Activated naive CD4-positive, alpha-beta T cell (primary cell): ENCODE measurements at places on chromosomes 16 and 17.

- no peak for DNase-seq
Observed at GRCh38 chr17:68133346-68134045, 98.0 kb downstream of the KPNA2 start.

DNA sequence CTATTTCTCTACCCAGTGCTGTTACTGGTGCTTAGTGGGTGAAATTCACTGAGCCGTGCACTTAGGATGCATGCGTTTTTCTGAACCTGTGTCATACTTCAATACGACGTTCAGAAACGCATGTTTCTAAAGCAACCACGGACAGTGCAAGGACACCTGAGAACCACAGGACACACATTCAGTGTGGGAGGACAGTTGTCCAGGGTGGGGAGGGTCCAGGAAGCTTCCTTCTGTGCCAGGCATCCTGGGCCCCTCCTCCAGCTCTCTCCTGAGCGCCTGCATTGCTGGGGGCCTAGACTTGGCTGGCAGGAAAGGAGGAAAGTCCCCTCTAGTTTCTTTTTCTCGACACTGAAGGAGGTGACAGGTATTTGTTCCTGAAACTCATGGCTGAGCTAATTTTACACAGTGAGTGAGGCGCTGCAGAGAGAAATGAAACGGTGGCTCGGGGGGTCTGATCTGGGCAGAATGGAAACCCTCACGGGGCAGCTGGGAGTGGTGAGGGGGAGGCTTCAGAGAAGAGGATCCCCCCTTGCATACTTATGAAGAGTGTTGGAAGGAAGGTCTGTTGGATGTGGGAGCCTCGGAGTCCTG is 89.9 kb downstream of the IRF8 start:
- DNase-seq = no peak

GRCh38 chr16:78137179-78137578 is 37.7 kb downstream of the WWOX start:
- DNase-seq = no peak

GRCh38 chr17:60749050-60749449 is 71.4 kb downstream of the BCAS3 start:
- DNase-seq = no peak

- DNase-seq = no peak
Observed at GRCh38 chr16:84931506-84931905, 79.8 kb downstream of the ZDHHC7 start.

- DNase-seq = no peak
Observed at GRCh38 chr16:75558846-75559401, 2.9 kb upstream of the TMEM231 start.

DNA sequence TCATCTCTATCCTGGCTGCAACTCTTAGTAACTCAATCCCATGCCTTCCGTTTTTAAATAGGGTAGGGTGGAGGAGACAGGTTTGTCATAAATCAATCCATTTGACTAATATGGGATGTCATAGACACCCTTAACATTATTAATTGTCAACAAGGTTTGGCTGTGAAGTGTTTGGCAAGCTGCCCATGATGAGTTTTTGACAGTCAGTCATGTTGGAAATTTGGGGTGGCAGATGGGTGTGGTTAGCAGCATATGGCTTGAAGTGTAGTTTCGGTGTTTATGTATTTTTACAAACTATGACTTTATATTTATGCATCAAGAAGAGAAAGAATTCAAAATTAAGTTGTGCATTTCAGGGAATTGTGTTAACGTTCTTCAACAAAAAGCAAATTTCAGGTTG is 221.8 kb upstream of the CDH5 start:
- DNase-seq = no peak

DNA sequence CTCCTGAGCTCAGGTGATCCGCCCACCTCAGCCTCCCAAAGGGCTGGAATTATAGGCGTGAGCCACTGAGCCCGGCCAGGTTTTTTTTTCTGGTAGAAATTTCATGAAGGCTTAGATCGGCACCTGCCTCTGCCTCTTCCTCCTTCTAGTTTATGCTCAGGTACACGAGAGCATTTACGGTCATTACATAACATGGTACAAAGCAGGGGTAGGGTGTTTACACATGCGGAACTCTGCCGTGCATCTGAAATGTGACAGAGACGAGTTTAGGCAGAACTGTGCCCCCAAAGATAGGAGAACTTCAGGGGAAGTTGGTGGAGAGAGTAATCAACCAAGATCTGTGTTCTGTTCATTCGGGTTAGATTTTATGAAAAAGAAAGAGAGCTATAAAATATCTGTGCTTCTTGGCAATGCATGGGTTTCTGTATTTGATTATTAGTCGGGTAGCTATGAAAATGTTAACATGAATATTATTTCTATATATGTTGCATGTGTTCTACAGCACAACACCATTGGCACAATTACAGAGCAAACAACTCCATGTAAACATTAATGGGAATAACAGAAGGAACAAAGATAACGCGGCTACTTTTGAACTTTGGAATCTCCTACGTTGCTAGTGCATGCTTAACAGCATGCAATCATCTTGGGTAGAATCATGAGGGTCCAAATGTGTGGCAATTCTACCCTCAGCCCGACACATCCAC is 23.5 kb upstream of the MAP2K6 start:
- no peak for DNase-seq

GRCh38 chr17:77942112-77942988 is 16.2 kb upstream of the TNRC6C start:
- DNase-seq = no peak

DNA sequence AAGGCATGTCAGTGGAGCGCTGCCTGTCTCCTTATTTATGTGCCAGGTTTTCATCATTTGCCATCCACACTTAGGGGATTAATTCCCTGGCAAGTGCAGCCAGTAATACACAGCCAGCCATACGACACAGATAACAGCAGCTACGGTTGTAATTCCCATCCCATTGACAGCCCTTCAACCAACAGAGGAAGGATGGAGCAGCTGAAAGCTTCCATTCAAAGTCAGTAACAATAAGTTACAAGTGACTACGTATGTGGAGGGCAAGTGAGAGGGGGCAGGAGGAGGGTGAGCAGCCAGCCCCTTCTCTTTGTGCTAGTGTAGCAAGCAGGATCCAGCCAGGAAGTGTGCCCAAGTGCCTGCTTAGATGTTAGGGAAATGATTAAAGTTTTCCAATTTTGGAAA is 53.8 kb upstream of the LYRM9 start:
- no peak for DNase-seq
